Left hindlimb (tissue), 1 donor: ENCODE measurements at places on chromosomes 16 and 17.

- DNase-seq, result no peak
These were observed 29.1 kb downstream of the AKAP1 start for GRCh38 chr17:57114085-57114673.

GRCh38 chr17:3502466-3502865 lies 26.7 kb downstream of the ASPA start:
- DNase-seq, result no peak

DNA sequence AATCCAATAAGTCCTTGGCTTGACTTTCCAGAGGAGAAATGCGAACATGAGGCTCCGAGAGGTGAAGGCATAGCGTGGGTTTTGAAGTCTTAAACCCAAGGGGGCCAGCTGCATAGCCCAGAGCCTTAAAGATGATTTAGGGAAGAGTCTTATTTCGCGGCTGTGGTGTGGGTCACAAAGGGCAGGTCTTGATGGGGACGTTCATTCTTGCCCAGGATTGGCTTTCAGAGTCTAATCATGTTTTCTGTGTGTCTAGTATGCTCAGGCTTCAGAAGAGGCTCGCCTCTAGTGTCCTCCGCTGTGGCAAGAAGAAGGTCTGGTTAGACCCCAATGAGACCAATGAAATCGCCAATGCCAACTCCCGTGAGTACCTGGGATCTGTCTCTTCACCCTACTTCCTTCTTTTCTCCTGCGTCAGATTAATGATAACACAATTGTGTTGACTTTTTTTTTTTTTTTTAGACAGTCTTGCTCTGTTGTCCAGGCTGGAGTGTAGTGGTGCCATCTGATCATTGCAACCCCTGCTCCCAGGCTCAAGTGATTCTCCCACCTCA lies 951 bp downstream of the RPL19 start:
- no peak for DNase-seq

GRCh38 chr17:37494401-37494831 lies 4.7 kb downstream of the DUSP14 start:
- DNase-seq, result no peak

DNA sequence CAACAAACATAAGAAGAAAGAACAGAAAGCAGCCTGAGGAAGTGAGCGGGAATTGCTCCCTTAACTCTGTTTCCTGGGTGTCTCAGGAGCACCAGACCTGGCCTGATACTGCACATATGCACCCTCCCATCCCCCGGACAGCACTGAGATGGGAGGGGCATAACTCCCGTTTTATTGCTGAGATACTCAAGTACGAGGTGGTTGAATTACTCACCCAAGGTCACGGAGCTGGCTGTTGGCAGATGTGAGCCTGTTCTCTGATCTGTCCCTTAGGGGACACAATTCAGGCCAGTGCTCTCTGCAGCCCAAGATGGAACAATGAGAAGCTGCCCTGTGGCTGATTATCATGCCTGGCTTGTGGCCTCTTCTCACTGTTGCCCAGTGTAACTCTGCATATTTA lies 9.1 kb upstream of the MED9 start:
- no peak for DNase-seq

DNA sequence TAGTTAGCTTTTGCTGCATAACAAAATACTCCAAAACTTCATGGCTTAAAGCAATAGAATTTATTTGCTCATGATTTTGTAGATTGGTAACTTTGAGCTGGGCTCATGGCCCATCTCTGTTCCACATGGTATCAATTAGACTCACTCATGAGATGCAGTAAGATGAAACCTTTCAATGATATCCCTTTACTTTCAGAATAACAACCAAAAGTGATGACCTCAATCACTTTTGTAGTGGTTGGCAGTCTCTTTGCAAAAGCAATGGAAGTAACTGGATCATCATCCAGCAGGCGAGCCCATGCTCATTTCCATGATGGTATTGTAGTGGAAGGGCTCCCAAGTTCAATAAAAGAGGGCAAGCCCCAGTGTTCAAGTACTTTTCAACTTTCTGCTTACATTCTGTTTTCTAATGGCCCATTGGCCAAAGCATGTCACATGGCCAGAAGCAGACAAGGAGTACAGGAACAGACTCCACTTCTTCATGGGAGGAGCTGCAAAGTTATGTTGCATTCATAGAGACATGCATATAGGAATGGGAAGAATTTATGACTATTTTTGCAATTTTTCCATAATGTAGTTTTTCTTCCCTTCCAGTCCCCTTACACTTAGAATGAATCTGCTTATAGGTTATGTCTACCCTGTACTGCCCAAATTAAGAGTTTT lies 41.7 kb downstream of the EFCAB5 start:
- no peak for DNase-seq

DNA sequence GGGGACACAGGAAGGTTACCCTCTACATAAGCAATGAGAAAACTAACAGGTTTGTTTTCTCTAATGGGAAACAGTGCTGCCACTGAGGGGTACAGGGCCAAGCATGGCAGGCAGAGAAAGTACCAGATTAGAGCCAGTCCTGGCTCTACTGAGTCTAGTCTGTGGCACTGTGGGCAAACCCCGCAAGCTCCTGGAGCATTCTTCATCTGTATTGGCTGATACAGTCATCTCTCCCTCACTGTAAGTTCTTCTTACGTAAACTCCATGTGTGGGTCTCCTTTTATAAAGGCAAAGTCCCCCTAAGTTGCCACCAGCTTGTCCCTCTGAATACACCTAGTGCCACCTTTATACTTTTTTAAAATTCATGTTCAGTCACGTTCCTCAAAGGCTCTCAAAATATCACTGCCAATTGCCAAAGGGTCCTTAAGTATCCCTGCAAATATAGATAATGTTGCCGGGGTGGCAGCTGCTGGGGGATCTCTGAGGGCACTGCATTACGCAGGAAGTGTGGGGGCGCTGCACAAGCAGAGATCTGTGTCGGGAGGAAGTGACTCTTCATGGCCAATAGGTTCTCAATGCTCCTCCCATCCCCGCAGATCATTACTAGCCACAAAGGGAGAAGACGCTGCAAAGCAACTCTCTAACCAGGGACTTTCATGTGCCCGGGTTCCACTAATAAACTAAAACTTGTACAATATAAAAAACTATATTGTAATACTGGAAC lies 18.8 kb downstream of the XPO6 start:
- no peak for DNase-seq

DNA sequence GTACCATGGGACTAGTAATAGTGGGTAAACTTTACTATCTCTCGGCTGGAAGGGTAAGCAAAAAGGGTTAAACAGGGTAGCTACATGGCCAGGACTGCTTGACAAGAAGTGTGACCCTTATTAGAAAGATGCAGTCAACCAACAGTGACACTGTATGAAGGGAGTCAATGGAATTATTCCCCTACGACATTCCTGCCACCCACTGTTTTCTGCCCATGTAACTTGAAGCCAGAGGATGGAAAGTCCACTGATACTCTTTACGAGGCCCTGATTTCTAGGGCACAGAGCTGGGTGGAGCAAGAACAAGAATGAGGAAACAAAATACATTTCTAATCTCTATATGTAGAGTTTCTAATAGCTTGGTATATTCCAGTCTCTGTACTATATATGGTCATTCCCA lies 1102.5 kb downstream of the CDH11 start:
- DNase-seq, result no peak

DNA sequence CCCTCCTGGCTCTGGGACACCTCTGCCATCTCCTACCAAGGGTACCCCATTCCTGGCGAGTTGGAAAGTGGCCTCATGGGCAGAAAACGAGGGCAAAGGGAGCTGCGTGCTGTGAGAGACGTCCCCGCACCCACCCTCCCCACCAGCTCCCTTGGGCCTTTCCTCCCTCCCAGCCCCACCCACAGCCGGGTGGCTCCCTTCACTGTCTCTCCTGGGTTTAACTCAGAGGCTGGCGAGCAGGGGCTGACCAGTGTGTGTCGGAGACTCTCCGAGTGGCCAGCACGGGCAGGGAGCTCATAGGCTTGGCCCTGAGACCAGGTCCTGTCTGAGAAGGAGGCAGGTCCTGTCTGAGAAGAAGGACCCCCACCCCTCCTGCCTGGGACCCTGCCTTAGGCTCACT lies 26.1 kb downstream of the METRNL start:
- no peak for DNase-seq

- DNase-seq, result peak; percentile 69
These were observed 12.5 kb downstream of the EPN2 start for GRCh38 chr17:19249681-19250080.

DNA sequence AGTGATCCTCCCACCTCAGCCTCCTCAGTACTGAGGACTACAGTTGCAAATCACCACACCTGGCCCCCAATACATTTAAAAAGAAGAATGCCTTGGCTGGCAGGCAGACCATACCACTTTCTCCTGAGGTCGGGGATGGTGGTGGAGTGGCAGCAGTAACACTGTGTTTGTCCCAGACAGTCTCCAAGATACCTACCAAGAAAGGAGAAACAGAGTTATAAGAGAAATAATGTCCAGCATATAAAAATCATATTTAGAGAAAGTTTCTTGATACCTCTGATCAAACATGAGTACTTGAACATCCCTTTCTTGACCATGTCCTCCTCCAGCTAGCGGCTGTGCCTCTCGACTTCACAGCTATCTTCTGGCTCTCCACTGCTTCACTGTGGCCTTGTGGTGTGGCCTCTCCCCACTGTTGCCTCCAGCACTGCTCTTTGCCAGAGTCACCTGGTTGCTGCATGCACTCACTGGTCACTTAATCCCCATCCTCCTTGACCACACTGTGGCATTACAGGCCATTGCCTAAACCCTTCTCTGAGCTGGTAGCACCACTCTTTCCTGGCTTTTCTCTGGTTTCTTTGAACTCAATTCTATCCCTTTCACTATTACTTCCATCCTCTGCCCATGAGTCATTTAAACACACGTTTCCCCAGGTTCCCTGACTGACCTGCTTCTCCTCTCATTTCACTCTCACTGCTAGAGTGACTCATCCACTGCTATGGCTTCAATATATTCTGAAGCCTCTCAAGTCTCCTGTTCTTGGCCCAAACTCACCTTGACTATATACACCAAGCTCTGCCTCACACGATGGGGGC lies 45.2 kb downstream of the XPO6 start:
- no peak for DNase-seq

- DNase-seq, result no peak
These were observed 108.5 kb downstream of the MAF start for GRCh38 chr16:79492036-79492435.

DNA sequence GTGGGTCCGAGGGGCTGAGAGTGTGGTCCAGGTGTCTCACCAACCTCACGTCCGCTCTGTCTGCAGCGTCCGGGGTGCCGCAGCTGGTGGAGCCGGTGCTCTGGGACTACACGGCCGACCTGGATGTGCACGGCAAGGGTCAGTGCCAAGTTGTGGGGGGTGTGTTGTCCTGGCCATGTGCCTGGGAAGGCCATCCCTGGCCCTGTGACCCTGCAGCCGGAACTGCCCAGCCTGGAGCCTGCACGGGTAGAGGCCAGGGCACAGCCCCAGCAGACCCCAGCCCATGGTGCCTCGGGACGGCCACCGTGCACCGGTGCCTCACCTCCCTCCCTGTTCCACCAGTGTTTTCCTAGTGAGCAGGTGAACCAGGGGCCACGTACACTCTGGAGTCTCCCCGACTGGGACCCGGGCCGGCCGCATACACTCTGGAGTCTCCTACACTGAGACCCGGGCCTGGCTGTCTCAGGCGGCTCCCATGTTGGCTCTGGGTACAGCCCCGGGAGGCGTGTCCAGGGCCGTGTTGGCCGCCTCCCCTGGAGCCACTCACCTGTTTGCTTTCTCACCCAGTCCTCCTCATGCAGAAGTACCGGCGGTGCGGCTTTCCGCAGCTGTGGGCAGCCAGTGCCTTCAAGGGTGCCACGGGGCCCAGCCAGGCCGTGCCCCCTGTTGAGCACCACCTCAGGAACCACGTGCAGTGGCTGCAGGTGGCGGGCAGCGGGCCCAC lies 13.8 kb downstream of the CYBC1 start:
- DNase-seq, result no peak

DNA sequence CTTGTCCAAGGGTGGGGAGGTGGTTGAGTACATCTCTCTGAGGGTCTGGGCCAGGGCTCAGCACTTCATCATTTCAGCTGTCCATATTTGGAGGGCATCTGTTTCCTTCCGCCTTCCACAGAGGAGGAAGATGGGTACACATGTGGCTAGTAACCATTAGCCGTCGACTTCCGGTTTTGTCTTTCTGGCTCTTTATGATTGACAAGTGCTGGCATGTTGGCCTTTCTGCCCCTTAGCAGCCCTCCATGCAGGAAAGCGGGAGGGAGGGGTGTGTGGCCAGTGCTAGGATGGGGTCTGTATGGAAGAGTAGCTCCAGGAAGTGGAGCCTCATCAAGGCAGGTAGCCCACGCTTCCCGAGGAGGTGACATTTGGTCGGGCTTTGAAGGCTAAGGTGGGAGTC lies 69.6 kb downstream of the RAI1 start:
- DNase-seq, result no peak

DNA sequence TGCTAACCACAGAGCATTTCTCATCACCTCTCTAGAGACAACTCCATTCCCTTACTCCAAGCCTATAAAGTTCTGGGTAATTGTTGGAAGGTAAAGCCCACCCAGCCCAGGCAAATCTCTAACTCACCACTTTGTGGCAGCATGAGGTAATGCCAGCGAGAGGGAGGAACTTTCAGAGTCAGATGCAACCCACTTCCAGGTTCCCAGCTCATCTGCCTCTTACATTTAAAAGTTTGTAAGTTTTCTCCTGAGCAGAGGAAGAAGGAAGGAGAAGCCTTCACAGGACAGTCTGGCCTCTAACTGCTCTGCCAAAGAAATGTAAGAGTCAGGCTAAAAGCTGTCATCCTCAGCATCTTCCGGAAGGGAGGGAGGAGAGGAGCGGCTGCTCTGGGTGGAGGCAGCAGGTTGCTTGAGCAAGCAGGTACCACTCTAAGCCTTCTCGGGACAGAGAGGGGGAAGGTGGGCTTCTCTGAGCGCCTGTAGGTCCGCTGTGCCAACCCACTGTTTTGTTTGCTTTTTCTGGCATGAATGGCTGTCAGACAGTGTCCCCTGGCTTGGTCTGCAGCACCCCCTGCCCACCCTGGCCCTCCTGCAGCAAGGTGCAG lies 1.0 kb downstream of the ZNF319 start:
- no peak for DNase-seq

- no peak for DNase-seq
These were observed 6.7 kb downstream of the SHMT1 start for GRCh38 chr17:18356624-18357023.

- peak; percentile 39 for DNase-seq
These were observed 257.5 kb downstream of the CDH11 start for GRCh38 chr16:64864232-64864809.

GRCh38 chr17:16513873-16514272 lies 21.9 kb upstream of the LRRC75A start:
- no peak for DNase-seq

- DNase-seq, result no peak
These were observed 132.7 kb downstream of the CCDC182 start for GRCh38 chr17:57612202-57613071.

GRCh38 chr17:27518545-27519521 lies 62.6 kb downstream of the KSR1 start:
- DNase-seq, result no peak

DNA sequence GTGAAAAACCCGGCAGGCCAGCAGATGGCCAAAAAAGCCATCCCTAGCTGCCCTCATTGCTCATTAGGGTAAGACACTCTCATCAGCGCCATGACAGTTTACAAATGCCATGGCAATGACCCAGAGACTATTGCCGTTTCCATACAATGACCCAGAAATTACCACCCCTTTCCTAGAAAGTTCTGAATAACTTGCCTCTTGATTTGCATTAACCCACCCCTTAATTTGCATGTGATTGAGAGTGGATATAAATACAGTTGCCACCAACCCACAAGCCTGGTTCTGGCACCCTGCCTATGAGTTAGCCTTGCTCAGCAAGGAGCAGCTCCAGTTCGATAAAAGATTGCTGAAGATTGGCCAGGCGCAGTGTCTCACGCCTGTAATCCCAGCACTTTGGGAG lies 16.1 kb upstream of the C16orf54 start:
- DNase-seq, result no peak
